ENCODE measurements at places on chromosomes 7 and 10.

- H3K4me1 ChIP-seq = no peaks in the 10 kb centered on the region
- no peaks in the 10 kb centered on the region for H3K27me3 ChIP-seq
- no peak overlapping the region for H3K27ac ChIP-seq
- no peak overlapping the region for H3K4me3 ChIP-seq
- no peaks in the 10 kb centered on the region for H3K36me3 ChIP-seq
- DNase-seq = no peak
These were observed 404.2 kb downstream of the THSD7A start for GRCh38 chr7:11427686-11428273.

DNA sequence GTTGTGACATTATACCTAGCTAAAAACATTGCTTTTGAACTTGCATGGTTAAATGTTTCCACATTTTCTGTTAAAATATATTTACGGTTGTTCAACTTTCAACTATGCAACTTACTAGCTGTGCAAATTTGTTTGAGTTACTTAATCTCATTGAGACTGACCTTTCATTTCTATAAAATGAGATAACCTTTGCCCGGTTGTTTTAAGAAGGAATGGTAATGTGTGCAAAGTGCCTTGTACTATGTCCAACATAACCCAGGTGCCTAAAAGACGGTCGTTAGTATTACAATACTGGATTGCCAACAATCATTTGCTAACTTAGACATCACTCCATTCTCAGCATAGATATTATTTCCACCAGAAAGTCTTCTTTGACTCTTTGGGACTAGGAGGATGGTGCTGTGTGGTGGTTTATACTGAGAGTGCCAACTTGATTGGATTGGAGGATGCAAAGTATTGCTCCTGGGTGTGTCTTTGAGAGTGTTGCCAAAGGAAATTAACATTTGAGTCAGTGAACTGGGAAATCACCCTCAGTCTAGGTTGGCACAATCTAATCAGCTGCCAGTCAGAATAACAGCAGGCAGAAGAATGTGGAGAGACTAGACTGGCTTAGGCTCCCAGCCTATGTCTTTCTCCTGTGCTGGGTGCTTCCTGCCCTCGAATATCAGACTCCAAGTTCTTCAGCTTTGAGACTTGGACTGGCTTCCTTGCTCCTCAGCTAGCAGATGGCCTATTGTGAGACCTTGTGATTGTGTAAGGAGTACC, 85.2 kb upstream of the PDSS1 start:
- DNase-seq = no peak
- no peaks in the 10 kb centered on the region for H3K36me3 ChIP-seq
- no peak overlapping the region for H3K4me3 ChIP-seq
- H3K4me1 ChIP-seq = no peaks in the 10 kb centered on the region
- peaks cover 3% of the 10 kb centered on the region for H3K27me3 ChIP-seq
- H3K27ac ChIP-seq = no peak overlapping the region

- H3K27ac ChIP-seq = no peak overlapping the region
- no peak overlapping the region for H3K4me3 ChIP-seq
These were observed 32.8 kb downstream of the LIMK1 start for GRCh38 chr7:74116356-74116755.

GRCh38 chr7:133853706-133854276, 273.3 kb upstream of the LRGUK start:
- H3K36me3 ChIP-seq = no peaks in the 10 kb centered on the region
- DNase-seq = no peak
- no peak overlapping the region for H3K27ac ChIP-seq
- H3K4me1 ChIP-seq = no peaks in the 10 kb centered on the region
- no peak overlapping the region for H3K4me3 ChIP-seq

DNA sequence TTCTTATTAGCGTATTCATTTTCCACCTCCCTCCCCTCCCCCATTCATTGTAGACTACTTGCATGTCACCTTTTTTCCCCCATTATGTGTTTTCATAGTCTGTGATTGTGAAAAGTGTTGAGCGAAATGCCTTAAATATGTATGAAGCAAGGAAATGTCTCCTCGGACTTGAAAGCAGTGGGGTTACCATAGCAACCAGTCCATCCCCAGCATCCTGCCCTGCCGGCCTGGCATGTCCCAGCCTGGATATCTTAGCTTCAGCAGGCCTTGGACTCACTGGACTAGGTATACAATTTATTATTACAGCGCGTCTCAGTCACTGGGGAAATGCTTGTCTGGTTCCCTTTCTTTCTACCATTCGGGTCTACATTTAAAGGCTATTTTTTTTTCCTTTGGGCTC, 283.6 kb downstream of the BICC1 start:
- no peak overlapping the region for H3K27ac ChIP-seq
- no peak for DNase-seq
- H3K4me3 ChIP-seq = no peak overlapping the region
- no peaks in the 10 kb centered on the region for H3K36me3 ChIP-seq
- no peaks in the 10 kb centered on the region for H3K27me3 ChIP-seq

GRCh38 chr10:43155741-43156140, 17.5 kb downstream of the CSGALNACT2 start:
- no peak overlapping the region for H3K4me3 ChIP-seq
- H3K36me3 ChIP-seq = no peaks in the 10 kb centered on the region
- no peaks in the 10 kb centered on the region for H3K27me3 ChIP-seq
- H3K27ac ChIP-seq = no peak overlapping the region
- DNase-seq = no peak

DNA sequence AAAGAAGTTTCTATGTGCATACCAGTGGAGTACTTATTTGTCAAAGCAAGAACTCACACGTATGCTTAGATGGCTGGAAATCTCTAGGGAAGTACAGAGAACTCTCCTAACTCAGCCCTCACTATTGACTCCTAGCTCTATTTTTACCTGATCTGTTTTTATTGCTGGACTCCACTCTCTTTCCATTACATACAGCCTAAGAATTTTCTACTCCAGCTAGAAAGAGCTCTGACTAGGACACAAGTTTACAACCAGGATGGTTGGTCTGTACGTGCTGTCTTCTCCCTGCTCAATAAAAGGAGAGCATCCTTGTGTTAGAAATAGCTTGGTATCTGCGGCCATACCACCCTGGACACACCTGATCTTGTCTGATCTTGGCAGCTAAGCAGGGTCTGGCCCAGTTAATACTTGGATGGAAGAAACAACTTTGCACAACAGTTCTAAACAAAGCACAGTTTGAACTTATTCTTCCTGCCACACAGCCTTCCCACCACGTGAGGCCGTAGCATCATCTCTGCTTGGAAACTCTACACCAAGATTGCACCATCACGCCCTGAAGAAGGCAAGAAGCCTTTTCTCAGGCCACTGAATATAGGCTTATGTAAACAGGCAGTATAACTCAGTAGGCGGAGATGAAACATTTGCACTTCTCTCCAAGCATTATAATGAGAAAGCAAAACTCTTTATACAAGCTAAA, 50.7 kb downstream of the KCNMA1 start:
- no peak overlapping the region for H3K4me3 ChIP-seq
- H3K36me3 ChIP-seq = no peaks in the 10 kb centered on the region
- no peak overlapping the region for H3K27ac ChIP-seq

GRCh38 chr7:144513334-144513733, 109.8 kb upstream of the NOBOX start:
- no peaks in the 10 kb centered on the region for H3K4me1 ChIP-seq
- no peaks in the 10 kb centered on the region for H3K27me3 ChIP-seq
- DNase-seq = no peak
- no peak overlapping the region for H3K27ac ChIP-seq
- no peak overlapping the region for H3K4me3 ChIP-seq

GRCh38 chr7:87058744-87059524, 520 bp downstream of the ELAPOR2 start:
- H3K4me1 ChIP-seq = peaks cover 12% of the 10 kb centered on the region
- no peaks in the 10 kb centered on the region for H3K27me3 ChIP-seq
- H3K4me3 ChIP-seq = peak overlapping the region; percentile 86

DNA sequence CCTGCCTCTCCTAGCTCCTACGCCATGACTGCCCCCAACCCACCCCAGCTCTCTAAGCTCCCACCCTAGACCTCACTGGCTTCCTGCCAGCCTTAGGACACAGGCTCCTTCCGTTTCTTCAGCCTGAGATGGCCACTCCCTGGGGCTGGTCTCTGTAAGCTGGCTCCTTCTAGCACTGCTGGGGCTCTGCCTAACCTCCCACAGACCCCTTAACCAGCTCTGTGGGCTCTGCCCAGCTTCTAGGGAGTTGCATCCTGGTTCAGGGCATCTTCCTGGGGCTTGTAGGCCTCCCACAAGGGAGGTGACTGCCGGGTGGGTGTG, 478.6 kb upstream of the KLF6 start:
- H3K27ac ChIP-seq = no peak overlapping the region
- H3K27me3 ChIP-seq = no peaks in the 10 kb centered on the region
- no peak for DNase-seq
- H3K36me3 ChIP-seq = no peaks in the 10 kb centered on the region
- no peak overlapping the region for H3K4me3 ChIP-seq

DNA sequence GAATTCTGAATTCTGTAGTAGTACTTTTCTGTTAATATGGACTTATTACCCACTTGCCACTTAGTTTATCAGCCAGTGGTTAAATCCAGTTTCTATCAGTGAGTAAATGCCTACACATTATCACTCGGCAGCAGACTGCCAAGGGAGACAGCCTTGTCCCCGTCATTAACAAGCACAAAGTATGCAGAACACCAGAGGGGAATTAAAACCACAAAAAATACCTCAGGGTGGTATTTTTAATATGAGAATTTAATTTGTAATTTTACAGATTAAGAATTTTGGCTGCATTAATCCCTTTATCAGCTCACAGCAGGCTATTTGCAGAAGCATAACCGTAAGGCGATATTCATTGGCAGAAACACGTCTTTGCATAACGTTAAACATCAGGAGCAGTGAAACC, 150.0 kb upstream of the FZD1 start:
- no peaks in the 10 kb centered on the region for H3K36me3 ChIP-seq
- H3K27me3 ChIP-seq = no peaks in the 10 kb centered on the region
- no peak for DNase-seq
- no peak overlapping the region for H3K4me3 ChIP-seq
- no peak overlapping the region for H3K27ac ChIP-seq
- no peaks in the 10 kb centered on the region for H3K4me1 ChIP-seq

- H3K27me3 ChIP-seq = no peaks in the 10 kb centered on the region
- H3K4me3 ChIP-seq = no peak overlapping the region
- peak; percentile 28 for DNase-seq
- peaks cover 21% of the 10 kb centered on the region for H3K4me1 ChIP-seq
These were observed 48.8 kb upstream of the SMNDC1 start for GRCh38 chr10:110353244-110354119.

DNA sequence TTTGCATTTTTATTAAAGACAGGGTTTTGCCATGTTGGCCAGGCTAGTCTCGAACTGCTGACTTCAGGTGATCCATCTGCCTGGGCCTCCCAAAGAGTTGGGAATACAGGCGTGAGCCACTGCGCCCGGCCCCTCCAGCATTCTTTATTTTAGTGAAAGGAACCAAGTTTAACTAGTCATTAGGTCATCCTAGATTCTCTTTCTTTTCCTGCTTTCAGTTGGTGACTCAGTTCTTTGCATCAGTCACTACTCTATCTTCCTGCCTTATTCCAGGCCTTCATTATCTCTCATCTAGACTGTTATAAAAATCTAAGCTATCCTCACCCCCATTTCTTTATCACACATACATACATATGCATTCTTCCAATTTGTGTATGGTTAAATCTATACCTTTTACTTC, 63.7 kb downstream of the PRSS58 start:
- no peak for DNase-seq
- no peaks in the 10 kb centered on the region for H3K36me3 ChIP-seq
- no peaks in the 10 kb centered on the region for H3K4me1 ChIP-seq
- no peak overlapping the region for H3K27ac ChIP-seq
- no peak overlapping the region for H3K4me3 ChIP-seq

DNA sequence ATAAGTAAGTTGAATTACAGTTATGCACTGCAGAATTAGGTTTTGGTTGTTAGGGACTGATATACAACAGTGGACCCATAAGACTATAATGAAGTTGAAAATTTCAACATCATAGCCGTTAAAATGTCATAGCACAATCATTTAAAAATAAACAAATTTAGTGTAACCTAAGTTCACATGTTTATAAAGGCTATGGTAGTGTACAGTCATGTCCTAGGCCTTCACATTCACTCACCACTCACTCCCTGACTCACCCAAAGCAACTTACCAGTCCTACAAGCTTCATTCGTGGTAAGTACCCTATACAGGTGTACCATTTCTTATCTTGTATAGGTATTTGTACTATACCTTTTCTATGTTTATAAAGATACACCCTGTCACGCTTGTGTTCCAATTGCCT, 113.7 kb downstream of the RAB11FIP2 start:
- H3K27ac ChIP-seq = no peak overlapping the region
- no peak overlapping the region for H3K4me3 ChIP-seq
- DNase-seq = no peak
- no peaks in the 10 kb centered on the region for H3K36me3 ChIP-seq
- no peaks in the 10 kb centered on the region for H3K4me1 ChIP-seq
- peaks cover 2% of the 10 kb centered on the region for H3K27me3 ChIP-seq

- DNase-seq = no peak
- H3K27me3 ChIP-seq = no peaks in the 10 kb centered on the region
- no peak overlapping the region for H3K4me3 ChIP-seq
- H3K27ac ChIP-seq = no peak overlapping the region
- peaks cover 50% of the 10 kb centered on the region for H3K36me3 ChIP-seq
These were observed 8.2 kb downstream of the MAFK start for GRCh38 chr7:1538544-1539180.

- peak; percentile 73 for DNase-seq
- H3K36me3 ChIP-seq = no peaks in the 10 kb centered on the region
- H3K4me1 ChIP-seq = peaks cover 6% of the 10 kb centered on the region
- H3K27ac ChIP-seq = peak overlapping the region; percentile 36
- H3K27me3 ChIP-seq = no peaks in the 10 kb centered on the region
These were observed 34.1 kb downstream of the NET1 start for GRCh38 chr10:5446390-5446926.

DNA sequence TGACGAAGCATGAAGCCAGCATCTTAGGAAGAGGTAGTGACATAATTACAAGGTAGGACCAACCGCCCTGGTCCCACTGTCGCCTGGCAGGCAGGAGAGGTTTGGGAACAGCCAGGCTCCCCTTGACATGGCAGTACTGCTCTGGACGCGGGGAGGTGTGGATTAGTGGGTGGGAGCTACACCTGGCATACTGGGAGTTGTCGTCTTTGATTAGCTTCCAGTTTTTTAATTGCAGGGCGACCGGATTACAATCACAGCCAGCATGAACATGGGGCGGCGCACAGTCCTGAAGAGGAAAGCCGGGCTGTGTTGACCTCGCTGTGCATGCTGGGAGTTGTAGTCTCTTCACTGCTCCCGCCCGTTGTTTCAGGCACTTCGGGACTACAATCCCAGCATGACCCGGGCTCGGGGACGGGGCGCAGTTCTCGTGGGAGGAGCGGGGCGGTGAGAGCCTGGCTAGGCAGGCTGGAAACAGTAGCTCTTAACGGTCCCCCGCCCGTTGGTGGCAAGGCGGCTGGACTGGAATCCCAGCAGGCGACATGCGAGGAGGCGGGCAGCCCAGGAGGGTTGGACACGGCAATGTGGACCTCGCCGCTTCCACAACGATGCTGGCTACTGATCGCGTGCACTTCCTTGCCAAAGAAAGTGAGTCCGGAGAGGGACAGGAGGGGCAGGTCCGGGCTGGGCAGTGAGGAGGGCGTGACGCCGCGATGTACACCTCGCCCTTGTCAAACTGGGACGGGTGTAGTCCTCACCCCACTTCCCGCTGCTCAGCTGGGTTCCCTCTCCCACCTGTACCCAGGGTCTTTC, 98.0 kb upstream of the ZNF722 start:
- peak overlapping the region; percentile 86 for H3K4me3 ChIP-seq
- H3K27me3 ChIP-seq = no peaks in the 10 kb centered on the region
- peaks cover 19% of the 10 kb centered on the region for H3K4me1 ChIP-seq
- peak; percentile 88 for DNase-seq
- no peaks in the 10 kb centered on the region for H3K36me3 ChIP-seq

GRCh38 chr10:133613699-133614098, 12.9 kb downstream of the FRG2B start:
- H3K27me3 ChIP-seq = peaks cover 16% of the 10 kb centered on the region
- no peak overlapping the region for H3K27ac ChIP-seq
- no peak for DNase-seq
- H3K4me1 ChIP-seq = no peaks in the 10 kb centered on the region
